NCI-H2081 treated with DMSO at 0.1 percent for 48 hours (cell line): ENCODE measurements at places on chromosomes 12 and 14.

DNA sequence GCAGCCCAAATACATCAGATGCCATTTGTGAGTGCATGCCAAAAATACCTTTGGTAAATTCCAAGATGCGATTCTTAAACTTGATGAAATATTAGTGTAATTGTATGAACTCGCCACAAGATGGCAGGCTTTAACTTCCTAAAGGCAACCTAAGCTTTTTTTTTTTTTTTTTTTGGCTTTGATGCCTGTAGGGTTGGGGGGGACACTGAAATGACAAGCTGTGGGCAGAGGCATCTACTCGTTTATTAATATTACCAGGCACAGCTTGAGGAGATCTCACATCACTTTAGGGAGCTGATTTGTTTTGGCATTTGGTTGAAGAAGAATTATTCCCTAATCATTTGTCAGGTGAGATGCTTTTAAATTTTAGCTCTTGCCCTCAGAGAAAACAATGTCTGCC, 126.7 kb upstream of the CCDC196 start:
- peak; percentile 20 for DNase-seq

- DNase-seq = no peak
These were observed 391.6 kb downstream of the ZFP36L1 start for GRCh38 chr14:68401317-68401716.

DNA sequence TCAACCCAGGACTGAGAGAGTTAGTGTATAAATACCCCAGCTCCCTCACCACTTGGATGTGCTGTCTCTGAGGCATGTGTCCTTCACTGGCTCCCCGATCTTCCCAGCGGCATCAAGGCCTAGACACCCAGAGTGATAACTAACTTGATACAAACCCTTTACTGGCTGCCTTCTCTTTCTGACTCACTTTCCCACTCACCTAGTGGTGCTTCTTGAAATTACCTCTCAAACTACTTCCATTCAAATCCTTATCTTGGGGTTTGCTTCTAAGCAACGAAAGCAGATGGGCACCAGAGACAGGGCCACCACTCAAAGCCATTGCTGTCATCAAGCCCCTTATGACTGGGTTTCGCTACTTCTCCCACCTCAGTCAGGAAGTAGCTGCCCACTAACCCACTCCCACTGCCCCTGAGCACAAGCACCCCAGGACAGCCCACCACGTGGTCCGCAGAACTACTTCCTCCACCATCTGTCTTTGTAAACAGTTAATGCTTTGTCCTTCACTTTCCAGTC, 17.2 kb downstream of the ZFP36L1 start:
- no peak for DNase-seq

DNA sequence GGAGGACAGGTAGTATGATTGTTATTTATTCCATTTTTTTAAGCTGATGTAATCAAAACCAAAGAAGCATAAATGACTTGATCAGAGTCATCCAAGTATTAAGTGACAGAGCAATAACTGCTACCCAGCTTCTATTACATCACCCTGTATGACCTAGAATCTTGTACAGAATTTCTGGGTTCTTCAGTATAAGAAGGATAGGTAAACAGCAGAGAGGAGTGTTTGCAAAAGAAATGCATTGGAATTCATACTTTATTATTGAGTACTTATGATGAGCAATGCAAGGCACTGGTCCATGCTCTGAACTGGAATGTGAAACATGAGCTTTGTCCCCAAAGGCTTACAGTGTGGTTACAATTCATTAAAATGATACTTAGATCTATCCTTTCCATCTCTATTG, 916.8 kb downstream of the DIO2 start:
- DNase-seq = no peak

DNA sequence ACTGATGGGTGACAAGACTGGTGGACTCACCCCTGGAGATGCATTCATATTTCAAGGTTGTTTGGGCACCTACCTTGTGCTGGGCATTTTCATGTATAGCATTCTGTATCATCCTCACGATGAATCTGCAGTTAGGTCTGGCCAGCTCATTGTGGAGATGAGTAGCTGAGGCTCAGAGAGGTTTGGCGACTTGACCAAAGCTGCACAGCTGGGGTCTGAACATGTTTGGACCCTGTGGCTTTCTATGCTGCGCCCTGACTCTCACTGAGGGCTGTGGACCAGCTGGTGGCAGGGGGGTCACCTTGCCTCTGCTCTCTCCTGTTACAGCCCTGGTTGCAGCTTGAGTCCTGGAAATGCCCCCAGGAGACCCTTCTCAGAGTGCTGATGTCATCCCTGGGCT, 24.9 kb upstream of the CCDC63 start:
- DNase-seq = no peak

GRCh38 chr12:23236066-23236780, 611.3 kb downstream of the ETNK1 start:
- no peak for DNase-seq

DNA sequence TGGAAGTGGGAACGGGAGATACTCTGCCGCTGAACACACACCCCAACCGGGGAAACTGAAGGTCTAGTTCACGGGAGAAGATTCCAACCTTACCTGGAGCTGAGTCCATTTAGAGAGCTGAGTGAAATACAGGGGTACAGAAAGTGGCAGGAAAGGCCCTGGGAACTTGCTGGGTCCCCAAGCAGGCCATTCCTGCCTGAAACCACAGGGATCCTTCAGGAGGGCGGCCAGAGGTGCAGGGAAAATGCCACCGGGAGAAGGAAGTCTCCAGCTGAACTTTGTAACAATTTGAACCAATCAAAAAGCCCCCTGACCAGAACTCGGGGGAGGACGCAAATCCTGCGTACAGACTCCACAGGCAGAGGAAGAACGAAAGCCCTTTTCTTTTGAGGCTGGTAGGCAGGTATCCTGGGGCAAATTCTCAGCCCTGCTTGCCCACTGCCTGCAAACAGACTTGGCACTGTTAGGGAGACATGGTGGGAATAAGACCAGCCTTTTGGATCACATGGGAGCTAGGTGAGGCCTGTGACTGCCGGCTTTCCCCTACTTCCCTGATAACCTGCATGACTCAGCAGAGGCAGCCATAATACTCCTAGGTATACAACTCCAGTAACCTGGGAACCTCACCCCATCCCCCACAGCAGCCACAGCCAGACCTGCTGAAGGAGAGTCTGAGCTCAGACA, 170.9 kb downstream of the SEC23A start:
- DNase-seq = no peak

DNA sequence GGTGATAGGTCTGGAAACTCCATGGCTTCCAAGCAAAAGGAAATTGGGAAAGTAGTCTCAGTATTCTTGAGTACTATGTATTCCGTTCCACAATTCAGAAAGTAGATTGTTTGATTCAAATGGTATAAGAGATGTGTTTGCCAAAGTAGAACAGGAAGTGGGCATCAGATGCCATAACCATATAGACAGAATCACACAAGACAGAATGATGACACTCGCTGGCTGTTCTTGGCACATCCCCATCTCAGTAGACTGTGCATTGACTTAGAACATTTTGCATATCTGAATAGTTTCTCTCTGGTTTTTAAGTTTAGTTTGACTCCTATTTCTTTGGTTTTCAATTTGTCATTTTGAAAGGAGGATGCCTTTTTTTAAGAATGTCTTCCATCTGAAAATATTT, 221.1 kb upstream of the RGS6 start:
- DNase-seq = no peak

GRCh38 chr14:96559571-96559970, 57.4 kb downstream of the PAPOLA start:
- no peak for DNase-seq

- DNase-seq = no peak
These were observed 196.5 kb upstream of the PZP start for GRCh38 chr12:9404469-9405260.

DNA sequence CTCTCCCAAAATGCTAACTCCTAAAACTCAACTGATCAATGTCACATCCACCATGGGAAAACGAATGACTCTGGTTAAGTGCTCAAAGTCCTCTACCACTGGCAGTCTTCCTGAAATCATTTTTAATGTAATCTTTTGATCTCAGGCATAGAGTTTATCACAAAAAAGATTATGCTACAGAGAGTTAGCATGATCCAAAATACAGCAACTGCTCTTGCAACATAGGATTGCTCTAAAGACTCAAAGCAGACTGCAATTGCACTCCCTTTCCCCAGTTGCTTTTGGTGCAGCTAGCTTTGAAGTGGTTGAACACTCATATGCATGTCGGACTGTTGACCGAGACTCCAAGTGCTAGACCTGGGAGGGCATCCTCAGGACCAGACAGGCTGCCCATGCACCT, 109.3 kb downstream of the C12orf42 start:
- no peak for DNase-seq

- DNase-seq = no peak
These were observed 38.4 kb downstream of the IFNG start for GRCh38 chr12:68121143-68121542.

GRCh38 chr12:99444859-99445316, 202.7 kb upstream of the GARIN6 start:
- DNase-seq = no peak

DNA sequence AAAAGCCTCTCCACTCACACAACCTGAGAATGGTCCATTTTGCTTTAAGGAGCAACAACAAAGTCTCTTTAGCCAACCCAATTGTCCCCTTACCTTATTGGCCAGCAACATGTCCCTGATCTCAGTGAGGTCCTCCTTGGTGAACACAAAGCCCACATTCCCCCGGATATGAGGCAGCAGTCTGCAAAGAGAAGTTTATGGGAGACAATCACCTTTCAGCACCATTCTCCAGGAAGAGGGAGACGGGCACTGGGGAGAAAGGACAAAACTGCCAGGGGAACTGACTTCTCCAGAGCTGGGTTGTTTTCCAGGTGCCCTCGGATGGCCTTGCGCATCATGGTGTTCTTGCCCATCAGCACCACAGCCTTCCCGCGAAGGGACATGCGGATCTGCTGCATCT, 1.9 kb downstream of the RPLP0 start:
- DNase-seq = no peak

DNA sequence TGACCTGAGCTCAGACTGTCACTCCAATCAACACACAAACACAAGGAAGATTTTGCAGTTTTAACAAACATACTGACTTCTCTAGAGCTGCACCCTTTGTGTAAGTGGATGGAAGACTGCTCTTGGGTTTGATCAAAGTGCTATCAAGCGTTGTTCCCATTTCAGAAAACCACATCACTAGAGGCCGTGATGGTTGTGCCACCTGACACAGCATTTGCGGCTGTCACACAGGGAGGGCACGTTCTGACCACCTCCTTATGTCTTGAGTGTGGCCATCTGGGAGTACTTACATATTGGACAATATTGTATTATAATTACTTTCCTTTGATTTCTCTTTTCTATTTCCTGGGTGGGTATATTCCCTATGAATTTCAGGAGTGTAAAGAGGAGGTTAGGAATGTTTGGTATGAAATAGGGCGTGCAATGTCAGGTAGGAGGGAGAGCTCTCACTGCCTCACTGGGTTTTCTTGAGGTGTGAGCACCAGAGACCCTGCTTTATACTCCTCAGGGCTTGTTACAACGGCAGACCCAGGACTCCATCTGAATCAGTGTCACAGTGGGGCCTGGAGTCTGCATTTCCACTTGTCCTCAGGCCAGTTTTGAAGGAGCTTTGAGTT, 74.3 kb downstream of the SYNE3 start:
- no peak for DNase-seq

GRCh38 chr12:111546758-111547383, 52.2 kb downstream of the ATXN2 start:
- DNase-seq = no peak

- DNase-seq = no peak
These were observed 87.8 kb downstream of the RIC8B start for GRCh38 chr12:106861984-106862916.

DNA sequence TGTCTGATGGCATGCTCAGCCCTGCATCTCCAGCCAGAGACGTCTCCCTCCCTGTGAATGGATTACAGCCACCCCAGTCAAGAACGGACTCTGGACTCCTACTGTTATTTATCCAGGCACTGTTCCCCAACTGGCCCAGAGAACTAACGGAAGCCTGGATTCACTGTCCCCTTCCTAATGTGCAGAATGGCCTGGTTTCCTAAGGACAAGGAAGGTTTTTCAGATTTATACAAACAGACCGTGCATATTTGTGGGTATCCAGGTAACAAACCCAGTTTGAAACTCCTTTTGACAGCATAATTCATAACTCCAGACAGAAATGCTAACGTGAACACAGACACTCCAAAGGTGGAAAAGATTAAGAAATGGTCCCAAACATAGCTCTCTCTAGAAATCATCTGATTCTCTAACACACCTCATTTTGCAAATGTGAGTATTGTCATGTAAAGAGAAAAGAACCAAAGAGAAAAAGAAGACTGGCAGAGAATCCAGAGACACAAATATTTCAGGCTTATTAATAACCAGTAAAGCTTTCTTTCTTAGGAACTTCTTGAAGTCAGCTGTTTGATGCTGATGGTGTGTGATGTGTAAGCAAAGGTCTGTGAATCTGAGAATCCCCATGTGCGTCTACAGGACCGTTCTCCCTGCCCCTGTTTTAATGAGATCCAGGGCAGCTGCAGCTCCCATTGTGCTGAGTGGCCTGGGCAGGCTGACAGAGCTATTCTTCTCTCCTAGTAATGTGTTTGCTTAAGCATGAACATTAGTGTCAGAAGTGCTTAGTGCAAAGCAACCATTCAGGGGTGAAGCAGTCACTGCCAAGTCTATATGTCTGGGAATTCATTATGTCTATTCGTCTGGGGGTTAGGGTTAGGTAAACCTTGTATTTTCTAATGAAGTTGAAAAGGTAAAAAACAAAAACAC, 86.8 kb upstream of the HIF1A start:
- DNase-seq = peak; percentile 83

- no peak for DNase-seq
These were observed 22.2 kb downstream of the LRRIQ1 start for GRCh38 chr12:85058339-85058738.

- no peak for DNase-seq
These were observed 57.0 kb downstream of the NT5DC3 start for GRCh38 chr12:103783744-103784664.

GRCh38 chr12:53050426-53051057, 677 bp downstream of the TNS2 start:
- DNase-seq = no peak

- no peak for DNase-seq
These were observed 688 bp upstream of the NECAP1 start for GRCh38 chr12:8081251-8081920.

DNA sequence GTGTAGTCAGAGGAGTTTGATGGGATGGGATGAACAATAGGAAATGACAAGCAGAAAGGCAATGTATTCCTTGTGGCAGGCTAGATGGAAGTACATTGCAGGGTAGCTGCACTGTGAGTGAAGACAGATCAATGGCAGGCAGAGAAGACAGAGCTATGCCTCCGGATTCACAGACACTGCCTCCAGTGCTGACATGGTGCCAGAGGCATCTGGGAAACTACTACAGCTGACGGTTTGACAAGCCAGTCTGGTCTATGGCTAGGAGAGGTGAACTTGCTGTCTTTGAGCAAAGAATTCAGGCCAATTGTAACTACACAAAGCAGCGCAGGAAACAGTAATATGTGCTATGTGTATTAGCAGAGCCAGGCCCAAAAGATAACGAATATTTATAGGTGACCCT, 193.5 kb downstream of the DIO2 start:
- no peak for DNase-seq

- no peak for DNase-seq
These were observed 260.8 kb downstream of the TTC8 start for GRCh38 chr14:89085231-89085731.
